NCI-H2029 (cell line): ENCODE measurements at places on chromosomes 12 and 14.

- no peak for DNase-seq
Observed at GRCh38 chr14:24935796-24936195, 114.2 kb downstream of the STXBP6 start.

- DNase-seq = no peak
Observed at GRCh38 chr14:71168564-71169427, 261.5 kb downstream of the PCNX1 start.

- no peak for DNase-seq
Observed at GRCh38 chr12:104307655-104308000, 4.1 kb downstream of the EID3 start.

DNA sequence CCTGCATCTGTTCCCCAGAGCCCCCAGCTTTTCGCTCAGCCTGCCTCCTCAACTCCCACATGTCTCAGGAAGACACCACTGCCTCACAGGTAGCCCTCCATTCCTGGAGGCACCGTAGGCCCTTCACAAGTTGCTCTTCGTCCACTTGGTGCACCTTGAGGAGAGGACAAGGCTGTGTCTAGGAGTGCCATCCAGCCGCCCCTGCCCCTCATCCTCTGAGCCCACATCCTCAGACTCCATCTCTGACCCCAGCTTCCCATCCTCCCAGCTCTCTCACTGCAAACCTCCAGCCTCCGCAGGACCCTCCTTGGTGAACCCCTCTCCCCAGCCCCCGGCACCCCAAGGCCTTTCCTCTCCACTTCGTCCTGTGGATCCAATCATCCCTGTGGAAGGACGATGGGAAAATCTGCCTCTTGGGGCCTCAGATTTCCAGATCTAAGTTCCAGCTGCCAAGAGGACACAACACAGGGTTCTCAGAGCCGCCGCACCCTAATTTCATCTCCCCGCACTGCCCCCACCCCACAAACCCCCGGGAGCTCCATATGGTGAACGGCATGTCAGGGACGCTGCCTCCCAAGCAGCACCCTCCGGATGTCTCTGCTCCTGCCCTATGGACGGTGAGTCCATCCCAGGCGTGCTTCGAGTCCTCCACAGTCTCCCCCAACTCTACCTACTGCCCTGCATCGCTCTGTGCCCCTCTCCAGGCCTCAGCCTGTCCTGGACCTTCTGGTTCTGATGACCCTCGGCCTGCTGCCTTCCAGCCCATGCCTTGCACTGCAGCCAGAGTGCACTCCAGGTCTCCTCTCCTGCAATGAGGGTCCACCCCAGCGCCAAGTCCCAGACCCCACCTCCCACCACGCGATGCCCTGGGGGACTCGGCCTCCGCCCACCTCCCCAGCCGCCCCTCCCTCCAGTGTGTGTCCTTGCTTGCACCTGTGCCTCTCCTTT lies 314.1 kb upstream of the DIO3 start:
- DNase-seq = no peak

DNA sequence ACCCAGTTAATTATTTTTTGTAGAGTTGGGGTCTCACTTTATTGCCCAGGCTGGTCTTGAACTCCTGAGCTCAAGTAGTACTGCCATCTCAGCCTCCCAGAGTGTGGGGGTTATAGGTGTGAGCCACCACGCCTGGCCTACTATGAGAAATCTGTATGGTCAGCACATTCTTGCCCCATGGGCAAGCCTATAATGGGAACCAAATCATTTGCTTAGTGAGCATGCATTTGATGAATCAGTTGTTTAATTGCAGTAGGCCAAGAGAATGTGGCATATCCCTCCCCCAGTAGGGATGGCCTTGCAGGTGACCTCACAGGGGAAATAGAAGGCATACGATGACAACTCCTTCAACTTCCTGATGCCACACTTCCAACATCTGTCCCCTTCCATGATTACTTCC lies 122.7 kb downstream of the DIP2B start:
- DNase-seq = no peak

DNA sequence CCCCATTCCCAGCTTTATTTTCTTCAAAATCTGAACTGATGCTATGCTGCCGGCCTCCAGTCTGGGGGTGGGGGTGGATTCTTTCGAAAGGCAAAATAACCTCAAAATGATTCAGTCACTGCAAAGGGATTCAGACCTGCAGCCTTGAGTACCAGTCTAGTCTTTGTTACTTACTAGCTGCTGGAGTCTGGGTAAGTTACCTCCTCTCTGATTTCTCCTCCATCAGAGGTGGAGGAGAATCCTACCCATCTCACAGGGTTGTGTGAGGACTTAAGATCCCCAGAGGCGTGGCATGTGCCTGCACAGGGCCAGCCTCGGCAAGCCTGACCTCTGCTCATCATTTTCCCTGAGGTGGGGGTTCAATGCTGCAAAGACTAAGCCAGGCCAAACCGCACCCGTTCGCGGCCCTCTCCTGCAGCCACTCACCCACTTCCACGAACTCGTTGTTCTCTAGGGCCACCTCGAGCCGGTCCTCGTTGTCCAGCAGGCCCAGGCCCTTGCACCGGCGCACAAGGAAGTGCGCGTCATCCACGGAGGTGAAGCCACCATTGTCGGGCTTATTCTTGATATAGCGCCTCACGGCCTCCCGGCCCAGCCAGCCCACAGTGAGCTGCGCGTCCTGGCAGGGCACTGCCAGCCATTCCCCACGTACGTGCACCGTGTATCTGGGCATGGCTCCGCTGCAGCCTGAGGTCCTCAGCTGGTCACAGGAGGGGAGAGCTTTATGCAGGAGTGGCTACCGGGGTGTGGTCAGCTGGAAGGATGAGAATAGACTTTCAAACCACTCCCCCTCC lies 709 bp downstream of the HAL start:
- DNase-seq = no peak

DNA sequence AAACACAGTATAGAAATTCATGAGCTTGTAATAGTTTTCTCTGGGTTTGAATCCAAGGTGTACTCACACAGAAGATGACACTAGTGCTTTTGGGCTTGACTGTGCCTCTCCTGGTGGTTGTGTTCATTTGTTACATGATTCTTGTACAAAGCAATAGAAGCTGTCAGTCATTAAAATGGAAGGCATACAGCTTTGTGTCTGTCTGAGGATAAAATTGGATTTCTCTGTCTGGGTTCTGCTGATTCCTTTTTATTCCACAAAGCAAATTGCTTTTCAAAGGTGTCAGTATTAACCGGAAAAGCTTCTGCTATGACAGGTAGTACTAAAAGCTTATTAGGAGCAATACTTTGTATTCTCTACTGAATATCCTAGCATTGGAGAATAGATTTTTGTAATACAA lies 361.2 kb downstream of the SLC6A15 start:
- DNase-seq = no peak

- no peak for DNase-seq
Observed at GRCh38 chr14:32468955-32469354, 139.9 kb downstream of the AKAP6 start.
